ENCODE measurements at places on chromosomes 1 and 21.

- DNase-seq = no peak
These were observed 3.7 kb upstream of the TMEM61 start for GRCh38 chr1:54976747-54977146.

DNA sequence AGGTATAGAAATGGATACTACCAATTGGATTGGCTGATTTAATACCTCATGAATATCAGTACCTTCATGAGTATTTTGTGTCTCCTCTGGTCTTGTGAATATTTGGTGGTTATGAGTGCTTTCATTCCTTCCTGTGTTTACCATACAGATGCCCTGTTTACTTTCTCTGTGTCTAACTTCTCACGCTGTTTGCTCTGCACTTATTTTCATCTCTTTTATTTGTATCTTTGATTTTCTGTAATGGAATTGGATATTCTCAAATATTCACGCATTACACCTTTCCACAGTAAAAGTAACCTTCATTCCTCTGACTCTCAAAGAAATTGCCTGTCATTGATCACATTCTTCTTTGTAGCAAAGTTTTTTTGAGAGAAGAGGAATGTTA lies 16.8 kb downstream of the CNST start:
- DNase-seq = no peak

GRCh38 chr1:33378976-33379375 lies 51.9 kb downstream of the PHC2 start:
- DNase-seq = no peak

- DNase-seq = no peak
These were observed 648.3 kb upstream of the BRINP3 start for GRCh38 chr1:191125950-191126349.

GRCh38 chr1:119504831-119505230 lies 2.2 kb upstream of the HSD3B1 start:
- DNase-seq = no peak

GRCh38 chr1:8816264-8816663 lies 1.2 kb downstream of the RERE start:
- peak; percentile 53 for DNase-seq

DNA sequence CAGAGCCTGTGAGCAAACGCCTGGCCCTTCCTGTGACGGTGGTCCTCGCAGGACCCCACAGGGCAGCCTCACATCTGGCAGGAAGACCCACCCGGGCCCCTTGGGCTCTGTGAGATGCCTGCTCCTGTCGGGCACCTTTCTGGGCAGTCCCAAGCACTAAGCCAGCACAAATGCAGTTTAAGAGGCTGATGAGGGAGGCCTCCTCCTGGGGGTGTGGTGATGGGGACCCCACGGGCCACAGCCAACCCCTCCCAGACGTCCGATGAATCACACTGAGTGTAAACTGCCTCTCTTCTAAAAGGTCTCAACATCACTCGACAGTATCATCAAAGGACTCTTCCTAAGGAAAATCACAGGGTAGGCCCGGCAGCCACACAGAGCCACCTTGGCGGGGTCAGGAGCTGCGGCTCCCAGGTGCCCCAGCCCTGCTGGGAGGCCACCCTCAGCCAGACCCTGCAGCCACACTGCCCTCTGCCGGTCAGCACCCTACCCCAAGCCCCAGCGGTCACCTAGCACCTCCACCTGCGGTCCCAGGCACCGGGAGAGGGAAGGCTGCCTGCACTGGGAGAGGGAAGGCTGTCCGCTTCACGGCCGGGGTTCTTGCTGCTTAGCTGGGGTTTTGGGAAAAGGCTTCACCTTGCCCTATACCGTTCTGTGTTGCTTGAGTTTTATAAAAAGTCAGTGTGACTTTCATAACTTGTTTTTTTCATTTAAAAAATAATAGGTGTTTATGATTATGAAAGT lies 3.9 kb upstream of the PRKCZ start:
- DNase-seq = no peak

- no peak for DNase-seq
These were observed 7.3 kb upstream of the NRAS start for GRCh38 chr1:114723915-114724314.

DNA sequence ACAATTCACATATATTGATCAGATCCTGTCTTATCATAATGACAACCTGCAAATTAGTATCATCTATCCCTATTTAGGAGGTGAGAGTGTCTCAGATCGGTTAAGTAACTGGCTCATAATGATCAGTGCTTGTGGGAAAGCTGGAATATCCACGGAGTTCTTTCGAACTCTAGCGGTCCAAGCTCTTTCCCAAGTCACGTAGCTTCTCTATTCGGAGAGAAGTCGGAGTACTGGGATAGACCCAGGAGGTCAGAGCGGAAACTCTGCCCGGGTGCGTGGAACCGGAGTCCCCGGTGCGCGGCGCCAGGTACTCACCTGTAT lies 339 bp downstream of the PTGS2 start:
- DNase-seq = no peak

GRCh38 chr1:201753492-201753891 lies 75.5 kb upstream of the IPO9 start:
- peak; percentile 41 for DNase-seq

- peak; percentile 68 for DNase-seq
These were observed 5.0 kb upstream of the FMN2 start for GRCh38 chr1:240086726-240087125.

GRCh38 chr1:40743860-40744259 lies 39.7 kb upstream of the KCNQ4 start:
- DNase-seq = no peak

DNA sequence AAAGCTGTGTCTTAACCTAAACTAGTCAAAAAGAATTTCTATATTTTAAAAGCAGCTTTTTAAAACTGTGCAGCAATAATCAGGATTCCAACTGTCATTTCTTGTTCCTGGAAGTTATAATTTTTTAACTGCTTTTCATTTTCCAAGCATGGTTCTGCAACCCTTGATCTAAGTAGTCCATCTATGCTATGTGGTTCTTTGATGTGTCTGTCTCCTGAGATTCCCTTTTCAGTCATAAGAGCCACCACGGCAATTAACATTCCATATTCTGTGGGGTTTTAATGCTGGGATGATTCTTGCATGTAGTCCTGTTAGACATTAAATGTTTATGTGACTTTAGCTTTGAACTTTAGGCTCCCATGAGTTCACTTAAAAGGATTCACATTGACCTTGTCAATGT lies 220.4 kb downstream of the TPR start:
- no peak for DNase-seq

GRCh38 chr1:93000291-93000690 lies 39.0 kb upstream of the DIPK1A start:
- DNase-seq = no peak

- DNase-seq = peak; percentile 63
These were observed 690 bp downstream of the C1orf216 start for GRCh38 chr1:35717911-35718476.

- DNase-seq = no peak
These were observed 47.4 kb downstream of the CAMTA1 start for GRCh38 chr1:6832531-6833188.

All from IMR-90 (cell line).